Activated CD8-positive, alpha-beta memory T cell treated with anti-CD3 and anti-CD28 coated beads, Interleukin-2, amount 10 ng/mL, durations not matched to agents 7 days and 5 days (primary cell): ENCODE measurements at places on chromosomes 6 and 20.
A peak's percentile ranks its signal among the peaks of the same experiment; 100 is the strongest.

GRCh38 chr6:138526822-138527235 lies 27.5 kb upstream of the NHSL1 start:
- no peak for DNase-seq

DNA sequence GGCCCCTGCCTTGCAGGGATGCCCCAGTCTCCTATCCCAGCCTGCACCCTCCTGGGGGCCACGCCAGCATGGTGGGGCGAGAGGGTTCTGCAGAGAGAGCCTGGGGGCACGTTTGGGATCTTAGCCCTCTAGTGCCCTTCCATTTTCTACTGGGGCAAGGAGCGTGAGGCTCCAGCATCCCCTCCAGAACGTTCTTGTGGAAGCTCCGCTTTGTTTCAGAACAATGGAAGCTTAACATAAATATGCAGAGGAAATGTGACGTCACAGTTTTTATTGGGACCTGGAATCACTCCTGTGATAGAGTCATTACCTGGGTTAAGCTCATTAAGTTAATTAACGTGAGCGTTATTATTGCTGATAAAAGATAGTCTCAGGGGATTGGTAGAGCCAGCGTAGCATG lies 19.6 kb downstream of the BHLHE23 start:
- no peak for DNase-seq

GRCh38 chr6:44216677-44217331 lies at the start of gene MYMX:
Gene MYMX (plus strand): TSS chr6:44216926. CDS start chr6:44217472, 546 bp downstream.
- no peak for DNase-seq

DNA sequence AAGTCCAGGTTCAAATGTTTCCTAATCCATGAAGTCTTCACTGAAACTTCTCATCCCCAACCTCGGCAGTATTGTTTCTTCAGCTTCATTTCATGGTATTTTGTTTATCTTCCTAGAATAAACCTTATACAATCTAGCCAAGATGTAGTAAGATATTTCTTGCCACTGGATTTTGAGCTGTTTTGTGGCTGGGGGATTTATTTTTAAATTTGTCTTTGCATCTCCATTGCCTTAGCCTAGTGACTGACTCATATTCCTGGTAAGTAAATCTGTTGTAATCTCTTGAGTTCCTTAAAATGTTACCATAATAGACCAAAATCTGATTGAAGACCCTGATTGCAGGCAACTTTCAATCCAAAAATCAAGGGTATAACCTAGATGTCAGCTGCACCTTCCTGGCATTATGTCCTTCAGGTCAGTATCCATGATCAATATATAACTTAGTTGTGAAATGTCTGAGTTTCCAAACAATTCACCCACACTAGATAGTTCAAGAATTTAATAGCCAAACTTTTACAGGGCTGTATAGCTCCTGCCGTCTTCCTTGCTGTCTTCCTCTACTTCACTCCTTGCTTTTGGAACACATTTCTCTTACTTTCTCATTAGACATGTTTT lies 4.7 kb upstream of the TRMT11 start:
- DNase-seq: no peak

DNA sequence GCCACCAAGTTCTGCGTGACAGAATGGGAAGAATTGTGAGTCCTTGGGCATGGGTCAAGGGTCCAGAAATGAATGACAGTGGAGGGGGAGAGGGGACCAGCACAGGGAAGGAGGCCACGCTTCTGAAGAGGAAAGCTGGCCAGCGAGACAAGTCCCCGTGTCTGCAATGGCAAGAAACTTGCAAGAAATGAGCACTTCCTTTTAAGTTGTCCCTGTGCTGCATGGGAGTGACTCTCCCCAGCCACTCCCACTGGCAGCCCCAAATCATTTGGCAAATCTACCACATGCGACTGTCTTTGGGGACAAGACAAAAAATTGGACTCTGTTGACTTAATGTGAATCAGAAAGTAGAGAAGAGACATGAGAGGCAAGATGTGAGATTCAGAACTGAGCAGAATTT lies 242.2 kb upstream of the RREB1 start:
- DNase-seq: no peak

DNA sequence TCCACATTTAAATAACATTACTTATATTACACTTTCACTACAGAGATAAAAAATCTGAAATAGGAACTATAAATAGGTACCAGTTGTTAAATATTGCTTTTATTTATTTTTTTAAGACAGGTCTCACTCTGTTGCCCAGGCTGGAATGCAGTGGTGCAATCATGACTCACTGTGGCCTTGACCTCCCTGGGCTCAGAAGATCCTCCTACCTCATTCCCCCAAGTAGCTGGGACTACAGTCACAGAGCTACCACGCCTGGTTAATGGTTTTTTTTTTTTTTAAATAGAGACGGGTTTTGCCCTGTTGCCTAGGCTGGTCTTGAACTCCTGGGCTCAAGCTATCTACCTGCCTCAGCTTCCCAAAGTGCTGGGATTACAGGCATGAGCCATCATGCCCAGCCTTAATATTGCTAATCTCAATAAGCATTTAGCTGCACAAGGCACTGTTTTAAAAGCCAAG lies 17.3 kb downstream of the EEF1E1 start:
- DNase-seq: no peak

GRCh38 chr6:35955071-35955470 lies 34.2 kb upstream of the SRPK1 start:
- no peak for DNase-seq

- no peak for DNase-seq
Observed at GRCh38 chr6:968791-969190, 275.9 kb upstream of the EXOC2 start.

DNA sequence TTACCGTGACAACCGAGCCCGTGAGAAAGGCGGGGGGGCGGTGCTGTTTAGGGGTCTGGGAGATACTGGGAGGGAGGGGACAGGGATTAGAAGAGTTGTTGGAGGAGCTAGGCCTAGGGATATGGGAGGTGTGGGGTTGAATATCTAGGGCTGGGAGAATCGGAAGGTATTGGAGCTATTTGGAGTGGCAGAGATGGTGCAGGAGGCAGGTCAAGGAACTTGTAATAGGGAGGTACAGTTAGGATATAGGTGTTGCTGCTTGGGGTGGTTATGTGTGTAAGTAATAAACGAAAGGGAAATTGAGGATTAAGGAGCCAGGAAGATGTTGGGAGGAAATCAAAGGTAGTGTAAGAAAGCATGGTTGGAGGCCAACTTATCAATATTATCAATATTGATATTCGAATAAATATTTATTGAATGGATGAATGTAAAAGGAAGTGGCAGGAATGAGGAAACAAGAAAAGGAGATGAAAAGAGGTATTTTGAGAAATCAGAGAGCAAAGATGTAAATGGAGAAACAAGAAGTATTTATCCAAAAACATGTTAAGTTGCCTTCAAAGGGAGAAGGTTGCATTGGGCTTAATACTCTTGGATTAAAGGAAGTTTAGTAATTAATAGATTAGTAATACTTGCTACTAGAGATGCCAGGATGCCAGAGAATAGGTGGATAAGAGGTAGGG lies 602 bp downstream of the PPP1R11 start:
- DNase-seq: no peak

DNA sequence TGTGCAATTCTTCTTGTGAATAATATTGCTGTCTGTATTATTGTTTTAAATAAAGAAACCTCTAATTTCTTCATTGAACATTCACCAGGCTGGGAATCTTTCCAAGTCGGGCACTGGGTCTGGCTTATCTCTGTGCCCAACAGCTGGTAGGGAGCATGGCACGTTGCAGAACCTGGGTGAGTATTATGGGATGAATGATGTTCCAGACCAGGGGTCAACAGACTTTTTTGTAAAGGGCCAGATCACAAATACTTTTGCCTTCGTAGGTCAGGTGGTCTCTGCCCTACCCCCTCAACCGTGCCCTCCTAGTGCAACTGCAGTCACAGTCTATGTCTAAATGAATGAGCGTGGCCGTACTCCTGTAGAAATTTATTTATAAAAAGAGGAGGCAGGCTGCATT lies 81.6 kb upstream of the FOXQ1 start:
- DNase-seq: no peak

DNA sequence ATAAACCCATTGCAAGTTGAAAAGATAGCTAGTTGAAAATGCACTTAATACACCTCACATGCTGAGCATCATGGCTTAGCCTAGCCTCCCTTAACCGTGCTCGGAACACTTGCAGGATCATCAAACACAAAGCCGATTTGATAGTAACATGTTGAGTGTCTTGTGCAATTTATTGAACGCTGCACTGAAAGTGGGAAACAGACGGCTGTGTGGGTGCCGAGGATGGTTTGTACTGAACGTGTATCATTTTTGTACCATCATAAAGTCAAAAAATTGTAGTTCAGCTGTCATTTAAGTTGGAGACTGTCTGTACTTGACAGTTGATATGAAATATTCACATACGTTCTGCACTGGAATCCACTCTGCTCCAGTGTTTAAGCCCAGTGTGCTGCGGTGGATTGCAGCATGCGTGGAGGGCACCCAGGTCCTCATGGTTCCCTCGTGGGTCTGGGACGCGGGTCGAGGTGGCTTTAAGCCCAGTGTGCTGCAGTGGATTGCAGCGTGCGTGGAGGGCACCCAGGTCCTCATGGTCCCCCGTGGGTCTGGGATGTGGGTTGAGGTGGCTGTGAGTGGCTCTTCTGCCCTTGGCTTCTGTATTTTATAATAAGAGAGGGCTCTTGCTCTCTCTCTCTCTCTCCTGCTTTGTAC lies 77.0 kb downstream of the CDH4 start:
- peak; percentile 42 for DNase-seq

DNA sequence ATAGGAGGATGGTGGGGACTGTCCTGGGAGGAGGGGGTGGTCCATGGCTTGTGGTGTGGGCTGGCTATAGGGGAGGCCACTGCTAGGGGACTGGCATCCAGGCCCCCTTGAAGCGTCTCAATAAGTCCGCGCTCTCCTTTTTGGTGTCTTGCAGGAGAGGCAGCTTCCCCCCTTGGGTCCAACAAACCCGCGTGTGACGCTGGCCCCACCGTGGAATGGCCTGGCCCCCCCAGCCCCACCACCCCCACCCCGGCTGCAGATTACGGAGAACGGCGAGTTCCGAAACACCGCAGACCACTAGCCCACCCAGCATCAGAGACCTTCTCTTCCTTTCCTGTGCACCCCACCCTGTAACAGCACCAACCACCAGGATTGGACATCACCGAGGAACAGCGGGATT lies 2.8 kb upstream of the ZBTB9 start:
- DNase-seq: no peak
